Endothelial cell (in vitro differentiated cells): ENCODE measurements at places on chromosomes 4 and X. TPM values are rescaled to one million over a fixed set of nuclear protein-coding genes. Genes with fewer than 3 reads are reported as not detected.

DNA sequence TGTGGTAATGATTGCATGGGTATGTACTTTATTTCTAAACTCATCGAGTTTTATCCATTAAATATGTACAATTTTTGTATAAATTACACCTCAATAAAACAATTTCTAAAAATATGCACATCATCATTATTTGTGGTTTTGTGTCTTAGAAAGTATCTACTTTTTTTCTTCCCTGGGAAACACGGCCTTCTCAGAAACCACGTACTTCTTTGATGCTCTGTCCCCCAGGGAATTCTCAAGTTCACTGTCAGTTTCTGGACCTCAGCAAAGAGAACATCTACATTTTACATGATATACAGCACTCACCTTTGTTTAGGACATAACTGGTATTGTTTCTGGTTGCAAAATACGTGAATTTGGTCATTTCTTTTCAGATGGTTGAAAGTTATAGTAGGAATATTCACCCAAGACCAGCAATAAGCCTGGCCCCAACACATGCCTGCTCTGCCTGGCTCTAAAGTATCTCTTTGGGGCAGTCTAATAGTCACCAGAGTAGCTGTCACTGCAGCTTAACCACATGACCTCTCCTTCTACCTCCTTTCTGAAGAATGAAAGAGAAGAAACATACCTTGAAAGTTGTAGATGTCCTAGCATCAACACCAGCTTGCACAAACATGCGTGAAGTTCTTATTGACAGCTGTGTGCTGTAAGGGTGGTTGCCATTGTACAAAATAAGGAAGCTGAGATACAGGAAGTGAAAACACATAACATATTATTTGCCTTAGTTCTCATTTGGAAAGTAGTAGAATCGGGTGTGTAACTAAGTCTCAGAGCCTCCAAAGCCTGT, 48.4 kb upstream of the SPANXN4 start:
- DNase-seq = no peak

DNA sequence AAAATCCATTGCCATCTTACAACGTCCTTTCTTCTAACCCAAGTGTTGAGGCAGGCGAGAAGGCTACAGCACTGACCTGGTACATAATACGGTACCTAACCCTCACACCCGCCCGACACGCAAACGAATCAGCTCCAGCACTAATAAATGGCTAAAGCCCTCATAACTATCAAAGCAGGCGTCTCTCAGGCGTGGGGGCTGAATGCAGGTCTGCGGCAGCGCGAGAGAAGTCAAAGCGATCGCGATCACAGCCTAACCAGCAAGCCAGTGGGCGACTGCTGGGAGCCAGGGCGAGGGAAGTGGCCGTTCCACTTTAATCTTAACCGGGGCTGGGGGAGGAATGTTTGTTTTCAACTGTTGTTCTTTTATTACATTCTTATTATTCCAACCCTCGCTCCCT, 1.5 kb downstream of the CDX4 start:
- DNase-seq = no peak

GRCh38 chr4:15809058-15809457, 30.9 kb downstream of the CD38 start:
- DNase-seq = no peak

- no peak for DNase-seq
Measured at GRCh38 chr4:123568936-123569335, 172.3 kb downstream of the SPRY1 start.

- no peak for DNase-seq
Measured at GRCh38 chr4:112664611-112665010, 27.7 kb downstream of the LARP7 start.

GRCh38 chr4:99352602-99353537, at the start of gene ADH1C:
ADH1C (minus strand) TSS chr4:99352746; CDS start chr4:99352675, 71 bp downstream.
- no peak for DNase-seq

DNA sequence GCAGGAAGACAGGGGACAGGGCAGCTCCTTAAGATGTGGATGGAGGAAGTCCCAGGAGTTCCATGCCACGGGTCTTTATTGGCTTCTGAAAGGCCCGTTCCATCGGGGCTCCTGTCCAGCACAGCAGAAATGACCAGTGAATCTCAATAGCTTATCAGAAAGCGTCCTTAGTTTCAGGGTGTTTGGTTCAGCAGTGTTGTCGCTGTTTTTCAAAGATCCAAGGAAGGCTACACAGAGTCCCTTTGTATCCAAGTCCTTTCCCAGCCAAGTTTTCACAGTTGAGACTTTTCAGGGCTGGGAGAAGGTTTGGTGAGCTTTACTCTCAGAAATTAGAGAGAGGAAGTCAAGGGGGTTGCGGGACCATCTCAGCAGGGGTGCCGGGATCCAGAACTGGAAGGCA, 5.0 kb upstream of the ZCCHC4 start:
- no peak for DNase-seq

DNA sequence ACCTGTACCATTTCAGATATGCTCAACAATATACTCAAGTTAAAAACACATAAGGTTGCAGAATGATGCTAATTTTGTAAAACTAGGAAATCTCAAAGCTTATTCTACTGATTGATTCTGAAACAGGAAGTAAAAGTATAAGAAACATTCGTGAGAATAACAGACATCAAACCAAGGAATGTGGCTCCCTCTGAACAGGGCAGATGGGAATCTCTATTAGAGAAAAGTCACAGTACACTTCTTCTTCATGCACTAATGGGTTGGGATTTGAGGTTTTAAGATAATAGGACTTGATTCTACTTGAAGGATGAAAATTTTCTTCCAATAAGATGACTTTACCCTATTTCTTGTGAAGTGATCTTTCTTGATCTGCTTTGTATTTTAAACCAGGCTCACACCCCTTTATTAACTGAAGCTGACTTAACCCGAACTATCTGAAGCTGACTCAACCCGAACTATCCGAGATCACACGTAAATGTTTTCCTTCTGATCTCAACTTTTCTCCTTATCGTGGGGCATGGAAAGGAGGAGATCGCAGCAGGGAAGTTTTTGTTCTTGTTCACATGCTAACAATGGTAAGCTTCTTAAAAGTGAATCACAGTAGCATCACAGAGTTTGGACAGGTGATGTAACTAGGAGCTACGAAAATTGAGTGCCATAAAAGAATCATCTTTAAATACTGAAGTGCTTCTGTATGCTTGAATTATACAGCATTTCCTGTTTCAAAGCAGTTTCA, 363.1 kb upstream of the ZFP42 start:
- no peak for DNase-seq

DNA sequence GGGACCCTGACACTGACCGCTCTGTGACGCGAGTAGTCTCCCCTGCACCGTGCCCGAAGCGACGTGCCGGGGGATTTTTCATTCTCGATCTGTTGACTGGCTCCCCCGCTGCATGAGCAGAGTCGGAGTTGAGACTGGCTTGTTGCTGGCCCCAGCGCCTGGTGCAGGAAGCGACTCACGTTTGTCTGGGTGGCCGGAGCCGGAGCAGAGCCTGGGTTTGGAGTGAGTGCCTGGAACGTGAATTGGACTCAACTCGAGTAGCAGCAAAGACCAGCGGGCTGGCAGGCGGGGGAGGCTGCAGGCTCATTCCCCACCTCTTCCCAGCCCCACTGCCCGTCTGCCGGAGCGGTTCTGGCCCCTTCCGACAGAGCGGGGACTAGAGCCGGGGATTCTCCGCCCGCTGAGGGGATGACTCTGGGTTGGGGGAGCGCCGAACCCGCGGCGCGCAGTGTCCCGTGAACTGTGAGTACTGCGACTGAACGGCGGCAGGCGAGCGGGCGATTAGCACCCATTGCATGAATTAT, 554 bp downstream of the PCDH7 start:
- DNase-seq = peak; percentile 42

DNA sequence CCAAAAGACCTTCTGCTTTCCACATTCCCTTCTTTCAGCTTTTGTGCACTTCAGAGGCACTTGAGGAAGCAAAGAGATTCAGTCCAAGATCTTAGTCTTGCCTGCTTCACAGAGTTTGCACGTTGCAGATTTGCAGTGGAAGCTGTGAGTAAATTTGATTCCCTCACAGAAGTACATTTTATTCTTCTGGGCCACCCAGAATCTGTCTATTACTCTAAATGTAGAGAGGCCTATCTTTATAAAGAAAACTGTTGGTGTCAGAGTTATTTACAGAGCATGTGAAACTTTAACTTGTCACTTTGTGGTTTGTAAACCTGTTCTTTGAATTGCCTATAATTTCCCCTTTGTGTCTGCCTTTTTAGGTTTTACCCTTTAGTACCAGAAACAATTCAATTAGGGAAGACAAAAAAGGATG, 15.5 kb downstream of the SPRY1 start:
- no peak for DNase-seq

GRCh38 chrX:134484039-134484438, 24.1 kb downstream of the HPRT1 start:
- DNase-seq = no peak

- no peak for DNase-seq
Measured at GRCh38 chr4:66373268-66373667, 703.0 kb upstream of the EPHA5 start.

DNA sequence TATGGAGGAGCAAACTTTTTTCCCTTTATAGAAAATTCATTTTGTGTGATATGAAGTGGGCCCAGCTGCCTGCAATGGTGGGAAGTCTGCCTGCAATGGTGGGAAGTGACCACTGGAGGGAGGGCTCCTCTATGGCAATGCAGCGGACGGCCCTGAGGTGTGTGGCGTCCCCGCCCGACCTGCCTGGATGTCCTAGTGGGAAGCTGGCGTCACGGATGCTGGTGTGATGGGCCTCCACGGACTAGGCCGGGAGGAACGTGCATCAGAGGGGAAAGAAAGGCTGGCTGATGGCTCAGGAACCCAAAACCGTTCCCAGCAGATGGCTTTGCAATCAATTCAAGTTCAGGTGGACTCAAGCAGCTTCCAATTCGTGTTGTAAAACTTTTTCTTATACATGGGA, 177.9 kb downstream of the AFAP1 start:
- peak; percentile 78 for DNase-seq

DNA sequence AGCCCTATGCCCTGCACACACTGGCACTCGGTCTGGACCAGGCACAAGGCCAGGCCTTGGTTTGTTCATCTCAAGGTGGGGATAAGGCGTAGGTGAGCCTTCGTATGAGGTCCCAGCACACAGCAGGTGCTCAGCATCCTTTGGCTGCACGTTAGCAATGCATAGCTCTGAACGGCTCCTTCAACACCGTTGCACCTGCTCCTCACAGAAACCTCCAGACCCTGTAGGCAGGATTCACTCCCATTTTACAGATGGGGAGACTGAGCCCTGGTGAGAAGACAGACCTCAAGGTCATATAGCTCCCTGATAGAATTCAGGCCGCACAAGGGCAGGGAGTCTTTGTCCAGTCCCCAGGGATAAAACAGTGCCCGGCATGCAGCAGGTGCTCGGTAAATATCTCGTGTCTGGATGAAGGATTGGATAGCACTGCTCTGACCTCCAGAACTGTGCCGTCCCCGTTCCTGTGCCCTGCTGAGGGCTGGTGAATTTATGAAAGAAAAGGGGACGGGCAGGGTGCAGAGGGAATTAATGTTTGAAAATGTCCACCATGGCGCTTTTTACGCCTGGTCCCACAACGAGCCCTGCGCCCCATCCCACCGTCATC, 2.4 kb downstream of the PPP2R2C start:
- DNase-seq = no peak

DNA sequence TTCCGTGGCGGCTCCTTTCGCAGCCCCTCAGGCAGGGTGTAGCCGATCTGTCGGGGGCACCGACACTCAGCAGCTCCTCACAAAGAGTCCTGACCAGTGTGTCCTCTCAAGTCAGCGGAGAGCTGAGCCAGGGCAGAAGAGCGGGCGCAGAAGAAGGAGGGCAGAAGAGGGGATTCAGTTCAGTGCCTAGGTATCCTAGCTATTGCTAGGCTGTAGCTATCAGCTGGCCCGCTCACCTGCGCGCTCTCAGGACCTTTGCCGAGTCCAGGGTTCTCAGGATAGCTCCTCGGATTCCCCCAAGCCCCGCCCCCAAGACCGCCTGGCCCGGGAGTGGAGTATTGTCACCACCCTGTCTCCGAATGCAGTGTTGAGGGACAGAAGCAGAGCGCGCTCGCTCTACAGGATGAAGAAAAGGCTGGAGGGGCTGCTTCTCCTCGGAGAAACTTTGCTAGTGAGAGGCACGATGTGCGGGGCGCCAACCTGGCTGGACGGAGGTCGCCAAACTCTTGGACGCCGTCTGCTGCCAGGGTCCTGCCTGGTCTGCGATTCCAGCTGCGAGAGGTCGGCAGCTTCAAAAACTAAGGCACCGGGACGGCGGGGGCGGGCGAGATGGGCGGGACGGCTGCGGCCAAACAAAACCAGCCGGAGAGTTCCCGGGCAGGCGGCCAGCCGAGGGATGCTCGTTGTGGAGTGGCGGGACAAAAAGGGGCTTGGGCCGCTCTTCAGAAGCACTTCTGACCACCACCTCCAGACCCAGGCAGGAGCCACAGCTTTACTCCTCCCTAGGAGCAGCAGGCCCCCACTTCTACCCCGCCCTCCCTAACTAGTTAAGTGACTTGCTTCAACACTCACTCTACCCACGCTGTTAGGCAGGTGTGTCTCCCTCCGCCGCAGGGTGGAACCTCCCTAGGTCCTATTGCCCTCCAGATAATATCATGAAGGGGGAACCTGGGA, at the start of gene XKRX:
XKRX (minus strand) TSS at position 258 of the 954 bp plus-strand sequence. CDS start 613 bp downstream, outside the sequence.
- peak; percentile 17 for DNase-seq

GRCh38 chr4:41644915-41645295, 103.6 kb downstream of the PHOX2B start:
- no peak for DNase-seq

DNA sequence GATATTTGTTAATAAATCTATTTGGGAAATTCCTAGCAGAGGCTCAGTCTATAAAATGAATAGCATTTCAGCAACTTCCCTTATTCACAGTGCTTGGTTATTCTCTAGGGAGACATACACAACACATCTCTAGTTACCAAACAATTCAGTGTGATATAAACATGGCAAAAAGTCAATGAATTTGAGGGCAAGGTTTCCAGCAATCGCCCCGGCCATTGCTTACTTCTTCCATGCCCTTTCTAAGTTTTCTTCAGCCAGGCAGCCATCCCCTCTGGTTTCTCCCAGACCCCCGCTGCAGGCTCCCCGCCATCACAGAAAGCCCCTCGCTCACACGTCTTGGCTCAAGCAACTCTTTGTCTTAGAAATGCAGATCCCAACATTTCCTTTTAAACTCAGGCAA, 4.4 kb downstream of the TLR7 start:
- no peak for DNase-seq

The RPS3A gene
- total RNA-seq = 2,209 TPM

The RBMX2 gene
- 24.5 TPM for total RNA-seq

The LYAR gene
- total RNA-seq = 13.2 TPM

The CTAG1B gene
- total RNA-seq = not detected

The SEPTIN11 gene
- 331 TPM for total RNA-seq

The HERC6 gene
- total RNA-seq = 3.2 TPM
